ENCODE measurements at places on chromosomes 16 and 17.
A peak's percentile ranks its signal among the peaks of the same experiment; 100 is the strongest.

- no peak for DNase-seq
Measured at GRCh38 chr17:2237950-2238349, 65.6 kb downstream of the SMG6 start.

GRCh38 chr16:5034167-5034523 lies 410 bp upstream of the NAGPA start:
- no peak for DNase-seq

GRCh38 chr16:82044585-82044911 lies 9.5 kb downstream of the HSD17B2 start:
- DNase-seq: no peak

GRCh38 chr16:75333721-75334163 lies 82.3 kb upstream of the BCAR1 start:
- no peak for DNase-seq

DNA sequence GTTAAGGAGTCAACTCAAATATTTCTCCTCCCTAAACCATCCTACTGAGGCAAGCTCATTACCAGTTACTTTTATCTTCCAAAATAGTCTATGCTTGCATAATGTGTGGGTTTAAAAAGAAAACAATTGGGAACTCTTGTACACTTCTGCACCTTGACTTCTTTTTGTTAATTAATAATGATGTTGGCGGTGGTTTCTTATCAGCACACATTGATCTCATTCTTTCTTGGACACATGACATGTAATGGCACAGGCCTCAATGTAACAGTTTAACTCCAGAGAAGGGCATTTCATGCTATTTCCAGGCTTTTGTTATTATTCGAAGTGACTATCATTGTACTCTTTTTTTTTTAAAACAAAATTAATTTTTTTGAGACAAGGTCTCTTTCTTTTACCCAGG lies 7.8 kb downstream of the PLCG2 start:
- no peak for DNase-seq

- DNase-seq: no peak
Measured at GRCh38 chr17:74454197-74455024, 12.0 kb upstream of the CD300A start.

- DNase-seq: no peak
Measured at GRCh38 chr17:68711858-68712257, 110.7 kb upstream of the FAM20A start.

DNA sequence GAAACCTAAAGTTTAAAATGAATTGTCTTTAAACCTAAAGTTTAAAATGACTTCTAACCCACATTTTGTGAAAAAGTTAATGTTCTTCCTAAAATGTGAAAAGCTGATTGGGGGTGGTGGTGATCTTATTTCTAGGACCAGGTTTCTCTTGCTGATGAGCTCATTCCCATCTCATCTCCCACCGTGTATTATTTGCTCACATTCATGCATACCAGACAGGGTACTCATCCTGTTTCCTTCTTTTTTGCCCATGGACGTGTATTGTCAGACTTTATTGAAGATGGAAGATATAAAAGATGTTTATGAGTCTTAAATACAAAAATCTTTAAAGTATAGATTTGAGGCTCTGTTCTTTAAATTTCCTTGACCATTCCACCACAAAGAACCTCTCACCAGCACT lies 70.1 kb upstream of the MPHOSPH6 start:
- no peak for DNase-seq

GRCh38 chr17:42403150-42403549 lies 14.9 kb upstream of the STAT3 start:
- peak; percentile 53 for DNase-seq

DNA sequence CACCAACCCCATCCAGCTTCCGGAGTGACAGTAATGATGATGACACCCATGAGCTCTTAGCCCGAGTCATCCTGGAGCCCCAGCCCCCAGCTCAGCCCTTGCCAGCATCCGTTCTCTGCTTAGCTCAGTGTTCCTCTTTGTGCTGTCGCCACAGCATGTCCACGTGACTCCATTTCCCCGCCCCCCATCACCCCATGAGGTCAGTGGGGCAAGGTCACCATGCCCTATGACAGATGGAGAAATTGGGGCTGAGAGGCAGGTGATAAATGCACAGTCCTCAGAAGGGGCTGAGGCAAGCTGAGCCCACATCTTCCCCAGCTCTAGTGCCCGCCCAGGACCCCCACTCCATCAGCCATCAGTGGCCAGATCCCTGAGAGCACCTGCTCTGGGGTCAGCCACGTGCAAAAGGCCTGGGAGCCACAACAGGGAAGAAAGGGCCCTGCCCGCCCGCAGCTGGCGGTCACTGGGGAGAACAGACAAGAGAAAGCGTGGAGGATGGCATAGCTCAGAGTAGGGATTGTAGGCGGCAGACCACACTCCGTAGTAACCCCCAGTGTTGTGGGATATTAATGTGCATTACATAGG lies 17.1 kb downstream of the ITGB4 start:
- no peak for DNase-seq

DNA sequence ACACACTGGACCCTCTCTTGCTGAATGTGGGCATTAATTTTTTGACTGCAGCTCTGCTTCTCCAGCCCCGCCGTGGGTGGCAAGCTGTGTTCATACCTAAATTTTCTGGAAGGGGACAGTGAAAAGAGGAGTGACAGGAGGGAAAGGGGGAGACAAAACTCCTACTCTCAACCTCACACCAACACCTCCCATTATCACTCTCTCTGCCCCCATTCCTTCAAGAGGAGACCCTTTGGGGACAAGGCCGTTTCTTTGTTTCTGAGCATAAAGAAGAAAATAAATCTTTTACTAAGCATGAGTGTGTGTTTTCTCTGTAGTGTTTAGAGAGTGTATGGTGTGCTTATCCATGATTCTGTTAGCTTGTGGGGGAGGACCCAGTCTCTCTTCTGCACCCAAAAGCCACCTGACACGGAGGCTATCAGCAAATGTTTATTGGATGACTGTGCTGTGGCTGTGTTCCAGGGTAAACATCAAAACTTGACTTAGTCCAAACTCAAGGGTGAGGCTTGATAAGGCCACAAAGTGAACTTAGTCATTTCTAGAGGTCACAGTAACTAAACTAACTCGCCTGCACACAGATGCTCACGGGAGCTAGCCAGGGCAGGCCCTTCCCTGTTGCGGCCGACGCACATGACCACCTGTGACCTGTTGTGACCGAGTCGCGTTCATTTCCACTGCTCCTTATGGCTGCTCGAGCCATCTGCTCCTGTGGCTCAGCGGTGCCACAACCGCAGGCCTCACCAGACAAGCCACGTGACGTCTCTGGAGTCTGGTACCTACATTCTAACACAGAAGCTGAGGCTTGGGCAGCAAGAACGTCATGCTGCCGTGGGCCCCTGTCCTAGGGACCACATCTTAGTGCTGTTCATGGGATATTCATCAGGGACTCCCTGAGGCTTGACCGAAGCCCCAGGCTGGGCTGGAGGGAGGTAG lies 9.8 kb upstream of the MED11 start:
- no peak for DNase-seq

- DNase-seq: peak; percentile 31
Measured at GRCh38 chr17:7997186-7997585, 5.2 kb upstream of the GUCY2D start.

GRCh38 chr17:30557916-30558685 lies 80.9 kb downstream of the GOSR1 start:
- DNase-seq: no peak

DNA sequence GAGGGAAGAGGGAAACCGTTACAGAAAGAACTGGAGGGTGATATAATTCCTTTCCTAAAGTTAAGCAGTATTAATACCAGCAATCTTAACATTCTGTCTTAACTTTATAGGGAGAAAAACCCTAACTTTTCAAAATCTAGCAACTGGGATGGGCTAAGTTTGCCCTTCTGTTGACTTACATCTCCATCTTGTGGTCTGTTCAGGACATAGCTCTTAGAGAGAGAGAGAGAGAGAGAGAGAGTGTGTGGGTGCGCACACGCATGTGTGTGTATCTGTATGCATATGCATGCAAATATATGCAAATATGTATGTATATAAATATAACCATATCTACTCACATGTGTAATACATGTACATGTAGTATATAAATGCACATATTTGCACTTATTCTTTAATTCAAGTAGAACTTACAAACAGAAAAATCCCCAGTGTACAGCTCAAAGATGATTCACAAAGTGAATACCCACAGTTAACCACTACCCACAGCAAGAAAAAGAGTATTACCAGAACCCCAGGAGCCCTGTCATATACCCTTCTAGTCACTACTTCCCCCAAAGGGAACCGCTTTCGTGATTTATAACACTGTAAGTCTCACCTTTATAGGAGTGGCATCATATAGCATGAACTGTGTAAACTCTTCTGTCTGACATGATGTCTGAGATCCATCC lies 46.5 kb downstream of the STX8 start:
- DNase-seq: no peak

All from activated naive CD4-positive, alpha-beta T cell treated with Interleukin-2 at 50 U/mL for 16 hours (primary cell).